ENCODE measurements at places on chromosomes 1 and 21.

GRCh38 chr1:81760477-81761097 is 40.1 kb upstream of the ADGRL2 start:
- DNase-seq = no peak

- DNase-seq = no peak
Observed at GRCh38 chr1:62111084-62111483, 83.6 kb upstream of the L1TD1 start.

DNA sequence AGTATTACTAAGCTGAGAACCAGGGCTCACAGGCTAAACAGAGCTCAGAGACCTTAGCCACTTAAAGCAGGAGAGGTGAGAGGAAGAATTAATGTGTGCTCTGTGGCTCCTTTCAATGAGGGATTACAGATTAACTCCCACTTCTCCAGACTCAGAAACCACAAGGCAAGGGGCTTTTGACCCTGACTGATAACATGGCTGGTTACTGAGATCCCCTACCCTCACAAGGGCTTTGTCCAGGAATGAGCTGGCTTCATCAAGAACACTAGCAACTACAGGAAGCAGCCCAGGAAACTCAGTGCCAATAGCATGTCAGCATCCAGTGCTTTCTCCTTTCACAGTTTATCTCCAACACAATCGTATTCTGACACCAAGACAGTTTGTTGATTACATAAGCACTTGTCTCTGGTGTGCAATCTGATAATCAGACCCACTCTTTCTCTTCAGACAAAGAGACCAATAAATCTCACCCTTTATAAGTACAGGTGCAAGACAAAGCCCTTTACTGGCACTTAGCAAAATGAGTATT is 38.8 kb downstream of the ERI3 start:
- no peak for DNase-seq

- DNase-seq = peak; percentile 59
Observed at GRCh38 chr1:151047925-151048644, 534 bp downstream of the C1orf56 start.

GRCh38 chr1:115564201-115564600 is 77.6 kb upstream of the VANGL1 start:
- no peak for DNase-seq

DNA sequence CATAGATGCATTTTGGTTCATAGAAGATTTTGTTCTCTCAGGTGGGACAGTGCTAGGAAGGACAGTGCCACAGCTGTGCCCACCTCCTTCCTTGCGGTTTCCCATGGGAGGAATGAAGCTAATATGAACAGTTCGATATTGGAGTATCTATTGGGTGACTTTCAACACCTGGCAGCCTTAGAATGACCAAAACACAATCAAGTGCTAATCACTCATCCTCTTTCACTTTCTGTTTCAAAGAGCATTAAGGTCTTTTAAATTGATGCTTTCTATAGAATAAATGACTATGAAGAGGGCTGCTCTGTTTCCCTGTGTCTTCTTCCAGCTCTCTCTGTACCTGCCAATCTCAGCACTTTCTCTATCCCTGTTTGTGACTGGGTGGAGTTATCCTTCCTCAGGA is 784.0 kb downstream of the MRPL39 start:
- no peak for DNase-seq

- peak; percentile 13 for DNase-seq
Observed at GRCh38 chr21:28938726-28939125, 54.0 kb downstream of the LTN1 start.

- no peak for DNase-seq
Observed at GRCh38 chr1:100234432-100234831, 15.2 kb downstream of the DBT start.

- no peak for DNase-seq
Observed at GRCh38 chr1:54649921-54650320, 8.3 kb downstream of the MROH7 start.

- no peak for DNase-seq
Observed at GRCh38 chr1:49190138-49190537, 413.4 kb upstream of the BEND5 start.

DNA sequence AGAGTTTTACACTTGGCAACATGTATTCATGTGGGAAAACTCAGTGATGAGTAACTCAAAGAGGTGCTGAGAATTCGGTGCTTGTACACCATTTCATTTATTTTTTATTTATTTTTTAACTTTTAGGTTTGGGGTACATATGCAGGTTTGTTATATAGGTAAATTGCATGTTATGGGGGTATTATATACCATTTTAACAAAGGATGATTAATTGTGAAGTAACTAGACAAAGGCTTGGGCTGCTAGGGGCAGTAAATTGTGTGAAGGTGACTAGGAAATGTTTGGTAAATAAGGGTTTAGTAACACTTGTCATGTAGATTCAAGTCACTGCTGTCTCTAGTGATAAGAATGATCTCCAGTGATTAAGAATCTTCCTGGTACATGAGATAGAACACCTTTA is 139.0 kb downstream of the MAST2 start:
- no peak for DNase-seq

DNA sequence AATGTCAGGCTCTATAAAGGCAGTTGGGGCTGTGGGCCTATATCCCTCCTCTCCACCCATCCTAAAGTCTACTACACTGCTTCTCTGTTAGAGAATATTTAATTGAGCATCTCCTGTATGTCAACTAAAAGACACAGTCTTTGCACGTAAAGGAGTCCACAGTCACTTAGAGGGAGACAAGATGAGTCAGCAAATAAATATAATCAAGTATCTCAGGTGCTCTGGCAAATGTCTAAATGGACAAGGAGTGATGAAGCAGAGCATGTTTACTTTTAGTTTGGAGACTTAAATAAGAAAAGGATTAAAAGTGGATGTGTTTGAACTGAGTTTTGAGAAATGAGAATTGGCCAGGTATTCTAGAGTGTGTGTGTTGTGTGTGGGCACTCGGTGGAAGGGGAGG is 41.8 kb upstream of the RAP1A start:
- DNase-seq = no peak

DNA sequence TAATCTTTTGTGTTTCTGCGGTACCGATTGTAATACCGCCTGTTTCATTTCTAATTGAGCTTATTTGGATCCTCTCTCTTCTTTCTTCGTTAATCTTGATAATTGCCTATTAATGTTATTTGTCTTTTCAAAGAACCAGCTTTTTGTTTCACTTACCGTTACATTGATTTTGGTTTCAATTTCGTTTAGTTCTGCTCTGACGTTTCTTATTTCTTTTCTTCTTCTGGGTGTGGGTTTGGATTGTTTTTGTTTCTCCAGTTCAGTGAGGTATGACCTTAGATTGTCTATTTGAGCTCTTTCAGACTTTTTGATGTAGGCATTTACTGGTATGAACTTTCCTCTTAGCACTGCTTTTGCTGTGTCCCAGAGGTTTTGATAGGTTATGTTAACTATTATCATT is 9.4 kb downstream of the OR2M2 start:
- no peak for DNase-seq

DNA sequence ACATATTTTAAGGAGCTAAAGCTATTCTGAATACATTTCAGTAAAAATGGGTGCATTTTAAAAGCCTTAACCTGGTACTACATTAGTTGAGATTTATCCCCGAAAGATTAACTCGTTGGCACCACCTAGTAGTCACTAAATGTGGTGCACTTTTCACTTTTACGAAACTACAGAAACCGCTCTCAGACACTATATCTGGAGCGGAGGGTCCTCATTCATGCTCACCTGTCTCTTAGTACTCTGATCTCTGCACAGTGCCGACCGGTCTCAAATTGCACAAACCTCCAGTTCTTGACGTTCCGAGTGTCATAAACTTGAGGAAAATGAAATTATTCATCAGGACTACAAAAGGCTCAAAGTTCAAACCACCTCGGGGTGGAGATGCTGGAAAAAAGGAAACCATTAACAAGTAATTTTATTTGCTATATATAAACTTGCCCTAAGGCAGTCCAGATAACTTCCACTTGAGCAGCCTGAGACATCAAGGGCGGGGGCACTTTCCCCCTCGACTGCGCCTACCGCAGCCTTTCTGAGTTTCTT is 722 bp downstream of the LZIC start:
- peak; percentile 50 for DNase-seq

GRCh38 chr21:39644062-39644560 is 31.4 kb downstream of the B3GALT5 start:
- no peak for DNase-seq

GRCh38 chr1:32247983-32248889 is 1.2 kb downstream of the FAM167B start:
- peak; percentile 41 for DNase-seq

All from AML-193 (cell line).